NCI-H82 (cell line): ENCODE measurements at places on chromosomes 7 and 10.

DNA sequence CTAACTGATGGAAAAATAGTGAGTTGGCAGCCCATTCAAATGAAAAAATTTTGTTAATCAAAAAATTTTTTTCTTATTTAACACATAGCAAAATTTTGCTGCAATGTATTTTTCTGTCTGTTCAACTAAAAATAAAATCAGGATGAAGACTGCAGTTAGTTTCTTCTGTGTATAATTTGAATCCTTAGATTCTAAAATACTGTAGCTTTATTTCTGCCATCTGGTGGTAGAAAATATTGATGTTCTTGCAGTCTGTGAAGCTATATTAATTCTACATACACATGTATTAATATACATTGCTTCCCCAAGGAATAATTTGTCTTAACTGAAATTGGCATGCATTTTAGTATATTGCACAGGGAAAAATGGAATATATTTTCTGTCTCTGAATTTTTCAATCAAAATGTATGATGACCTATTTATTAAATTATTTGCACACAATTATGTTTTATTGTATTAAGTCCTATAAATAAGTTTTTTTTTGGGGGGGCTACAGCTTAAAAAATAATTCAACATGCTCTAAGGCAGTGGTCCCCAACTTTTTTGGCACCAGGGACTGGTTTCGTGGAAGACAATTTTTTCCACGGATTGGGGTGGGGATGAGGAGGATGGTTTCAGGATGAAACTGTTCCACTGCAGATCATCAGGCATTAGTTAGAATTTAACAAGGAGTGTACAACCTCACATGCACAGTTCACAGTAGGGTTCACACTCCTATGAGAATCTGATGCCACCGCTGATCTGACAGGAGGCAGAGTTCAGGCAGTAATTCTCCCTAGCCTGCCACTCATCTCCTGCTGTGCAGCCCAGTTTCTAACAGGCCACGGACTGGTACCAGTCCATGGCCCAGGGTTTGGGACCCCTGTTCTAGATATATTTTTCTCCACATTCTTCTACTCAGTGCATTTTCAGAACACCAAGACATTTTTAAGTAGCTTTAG lies 119.4 kb downstream of the GNAT3 start:
- peak; percentile 27 for DNase-seq

DNA sequence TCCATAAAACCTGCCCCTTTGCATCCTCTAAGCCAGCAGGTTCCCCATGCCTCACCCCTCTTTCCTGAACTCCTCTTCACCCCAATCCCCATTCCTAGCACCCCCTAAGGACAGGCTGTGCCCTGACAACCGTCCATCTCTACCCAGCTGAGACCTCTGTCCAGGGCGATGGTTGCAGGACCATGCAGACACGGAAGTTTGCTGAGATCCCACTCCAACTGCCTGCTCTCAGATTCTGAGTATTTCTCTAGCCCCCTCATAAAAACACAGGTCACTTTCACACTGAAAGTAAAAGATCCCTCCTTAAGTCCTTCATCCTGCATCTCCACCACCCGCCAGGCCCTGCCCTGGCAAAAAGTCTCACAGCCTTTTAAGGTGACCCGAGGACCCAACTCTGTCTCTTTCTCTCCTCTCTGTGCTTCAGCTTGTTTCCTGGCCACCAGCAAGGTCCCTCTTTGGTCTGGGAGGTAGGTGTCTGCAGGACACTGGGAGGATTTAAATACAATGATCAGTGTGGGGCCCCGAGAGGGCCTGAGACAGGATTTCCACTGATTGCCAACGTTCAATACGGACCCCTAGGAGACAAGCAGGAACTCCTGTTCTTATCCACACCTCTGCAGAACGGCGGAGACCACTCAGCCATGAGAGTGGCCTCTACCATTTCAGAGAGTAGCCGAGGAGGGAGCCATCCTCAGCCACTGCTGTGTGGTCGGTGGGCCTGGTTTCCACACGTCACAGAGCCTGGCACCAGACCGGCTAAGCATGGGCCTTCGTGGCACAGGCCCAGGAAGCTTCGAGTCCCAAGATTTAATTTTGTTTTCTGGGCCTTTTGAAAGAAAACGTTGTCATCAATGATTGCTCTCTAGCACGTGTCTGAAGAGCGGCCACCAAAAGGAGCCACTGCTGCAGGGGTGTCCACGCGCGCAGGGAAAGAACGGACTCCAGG lies 27.9 kb downstream of the CALML3 start:
- DNase-seq: no peak

- DNase-seq: no peak
These were observed 573.1 kb upstream of the FOXK1 start for GRCh38 chr7:4108951-4109350.

- peak; percentile 20 for DNase-seq
These were observed 59.4 kb upstream of the ETV1 start for GRCh38 chr7:14048889-14049288.

GRCh38 chr10:102119417-102120141 lies 589 bp downstream of the LDB1 start:
- peak; percentile 84 for DNase-seq

DNA sequence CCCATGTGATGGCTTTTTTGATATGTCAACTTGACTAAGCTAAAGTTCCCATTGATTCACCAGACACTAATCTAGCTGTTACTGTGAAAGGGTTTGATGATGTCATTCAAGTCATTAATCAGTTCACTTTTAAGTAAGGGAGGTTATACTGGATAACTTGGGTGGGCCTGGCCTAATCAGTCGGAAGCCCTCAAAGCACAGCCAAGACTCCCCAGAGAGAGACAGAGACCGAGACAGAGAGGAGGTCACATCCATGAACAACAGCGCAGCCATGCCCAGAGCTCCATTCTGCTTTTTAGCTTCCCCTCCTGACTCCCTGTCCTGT lies 103.4 kb downstream of the TRIL start:
- DNase-seq: no peak

GRCh38 chr7:143269251-143269650 lies 6.0 kb downstream of the GSTK1 start:
- DNase-seq: peak; percentile 71

DNA sequence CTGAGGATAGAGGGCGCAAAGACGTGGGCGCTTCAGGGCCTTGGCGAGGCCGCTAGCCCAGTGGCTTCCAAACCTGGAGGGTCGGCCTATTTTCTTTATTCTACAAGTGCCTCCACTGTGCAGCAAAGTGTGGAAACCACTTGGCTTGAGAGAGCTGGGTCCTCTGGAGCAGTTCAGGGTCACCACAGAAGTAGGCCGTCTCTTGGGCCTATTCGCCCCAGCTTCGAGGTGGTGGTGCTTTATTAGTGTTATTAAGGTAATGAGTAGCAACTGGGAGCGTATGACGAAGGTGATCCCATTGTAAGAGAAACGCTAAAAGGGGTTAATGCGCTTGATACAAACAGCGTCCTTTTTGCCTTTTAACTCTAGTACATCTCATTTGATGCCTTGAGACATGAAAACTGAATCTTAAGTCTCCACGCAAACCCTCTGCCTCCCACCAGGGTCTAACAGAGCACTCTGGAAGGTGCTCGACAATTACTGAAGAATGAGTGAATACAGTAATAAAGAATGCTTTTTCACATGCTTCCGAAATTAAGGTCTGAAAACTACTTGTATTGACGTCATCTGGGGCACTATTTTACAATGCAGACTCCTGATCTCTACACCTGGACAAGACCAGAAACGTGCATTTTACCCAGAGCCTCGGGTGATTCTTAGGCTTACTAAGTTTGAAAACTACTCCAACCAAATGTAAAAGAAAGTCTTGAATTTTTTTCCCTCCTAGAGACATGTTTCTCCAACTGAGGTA lies 647 bp upstream of the GSAP start:
- no peak for DNase-seq
